ENCODE measurements at places on chromosomes 7 and 10.

DNA sequence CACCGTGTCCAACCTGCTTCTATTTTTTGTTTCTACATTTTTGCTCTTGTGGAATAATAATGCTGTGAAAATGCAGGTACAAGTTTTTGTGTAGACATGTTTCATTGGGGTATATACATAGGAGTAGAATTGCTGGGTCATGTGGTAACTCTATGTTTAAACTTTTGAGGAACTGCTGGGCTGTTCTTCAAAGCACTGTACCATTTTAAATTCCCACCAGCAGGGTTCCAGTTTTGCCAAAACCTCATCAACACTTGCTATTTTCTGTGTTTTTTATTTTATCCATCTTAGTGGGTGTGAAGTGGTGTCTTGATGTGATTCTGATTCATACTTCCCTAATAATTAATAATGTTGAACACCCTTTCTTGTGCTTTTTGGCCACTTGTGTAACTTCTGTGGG, 138.6 kb downstream of the RGS10 start:
- no peak for DNase-seq

- no peak for DNase-seq
Observed at GRCh38 chr10:22742678-22743077, 28.3 kb upstream of the PIP4K2A start.

DNA sequence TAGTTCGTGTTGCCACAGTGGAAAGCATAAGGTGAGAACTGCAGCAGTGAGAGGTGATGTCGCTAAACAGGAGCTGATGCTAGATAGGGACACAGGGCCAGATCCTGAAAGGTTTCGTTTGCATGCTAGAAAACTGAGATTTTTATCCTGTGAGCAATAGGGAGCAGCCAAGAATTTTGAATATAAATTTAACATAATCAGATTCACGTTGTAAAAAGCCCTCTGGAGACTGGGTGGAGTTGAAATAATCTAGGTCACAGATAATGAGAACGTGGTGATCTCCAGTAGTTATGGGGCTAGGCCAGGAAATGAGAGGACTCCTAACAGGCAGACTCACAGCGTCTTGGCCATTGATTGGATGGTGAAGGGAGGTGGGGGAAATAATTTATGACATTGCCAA, 92.1 kb upstream of the IMMP2L start:
- no peak for DNase-seq

DNA sequence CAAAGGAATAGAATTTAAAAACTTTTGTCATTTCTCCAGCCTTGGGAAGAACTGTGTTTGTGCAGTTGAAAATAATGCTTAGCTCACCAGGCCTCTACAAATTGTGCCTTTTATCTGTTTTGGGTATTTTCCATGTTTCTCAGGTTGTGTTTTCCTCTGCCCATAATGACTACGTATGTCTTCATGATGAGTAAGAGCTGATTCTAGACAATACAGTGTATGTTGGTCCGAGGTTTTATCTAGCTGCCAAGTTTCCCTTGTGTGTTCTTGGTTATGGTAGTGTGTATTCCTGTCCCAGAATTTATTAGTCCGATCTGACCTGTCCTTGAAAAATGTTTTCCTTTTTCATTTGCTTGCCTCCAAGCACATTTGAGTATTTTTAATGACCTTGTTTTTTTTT, 83.7 kb upstream of the GLCCI1 start:
- no peak for DNase-seq

DNA sequence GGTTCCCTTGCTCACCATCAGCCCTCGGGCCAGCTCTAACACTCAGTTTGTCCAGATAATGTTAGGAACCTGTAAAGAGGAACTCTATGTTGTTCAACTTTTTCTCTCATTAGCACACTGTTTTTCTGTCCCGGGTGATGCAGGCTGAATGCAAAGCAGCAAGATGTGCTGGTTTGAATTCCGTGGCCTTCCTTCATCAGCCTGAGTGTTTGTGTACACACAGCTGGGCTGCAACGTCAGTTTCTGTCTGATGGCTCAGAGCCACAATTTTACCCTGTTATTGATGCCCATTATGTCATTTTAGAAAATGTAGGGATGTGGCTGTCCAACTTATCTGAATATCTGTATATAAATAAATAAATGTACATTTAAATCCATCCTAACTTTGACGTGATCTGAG, 152.0 kb downstream of the PLPP4 start:
- DNase-seq: no peak
